ENCODE measurements at places on chromosomes 6 and 20.

DNA sequence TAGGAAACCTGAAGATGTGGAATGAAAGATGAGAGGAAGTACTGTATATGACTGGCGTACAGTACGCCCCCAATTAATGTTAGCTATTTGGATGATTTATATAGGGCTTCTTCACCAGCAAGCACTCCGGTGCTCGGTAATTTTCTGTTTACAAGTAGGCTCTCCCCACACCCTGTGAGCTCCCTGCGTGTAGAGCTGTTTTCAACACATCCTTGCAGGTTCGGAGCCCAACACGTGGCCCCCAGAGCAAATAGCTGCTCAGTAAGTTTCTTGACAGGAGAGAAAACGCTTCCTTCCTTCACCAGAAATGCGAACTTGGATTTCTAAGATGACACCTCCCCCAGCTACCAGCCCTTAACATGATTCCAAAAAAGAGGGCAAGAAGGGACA lies 1.2 kb upstream of the RAB22A start:
- DNase-seq: no peak

GRCh38 chr6:135097172-135097571 lies 42.5 kb upstream of the HBS1L start:
- no peak for DNase-seq

DNA sequence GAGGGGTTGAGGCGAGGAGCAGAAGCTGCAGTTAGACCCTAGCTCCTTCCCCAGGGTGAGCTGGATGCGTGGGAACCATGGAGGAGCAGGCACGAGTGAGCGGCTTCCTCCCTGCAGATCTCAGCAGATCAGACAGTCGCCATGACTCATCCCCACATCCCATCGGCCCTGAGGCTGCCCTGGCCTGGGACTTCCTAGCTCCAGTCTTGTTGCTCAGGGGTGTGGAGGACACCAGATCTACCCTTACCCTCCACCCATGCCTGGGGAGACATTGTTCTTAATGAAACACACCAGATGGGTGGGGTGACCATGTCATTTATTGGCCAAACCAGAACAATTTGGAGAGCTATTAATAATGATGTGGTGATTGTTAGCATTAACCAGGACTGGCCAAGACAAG lies 36.3 kb upstream of the TGM2 start:
- DNase-seq: no peak

DNA sequence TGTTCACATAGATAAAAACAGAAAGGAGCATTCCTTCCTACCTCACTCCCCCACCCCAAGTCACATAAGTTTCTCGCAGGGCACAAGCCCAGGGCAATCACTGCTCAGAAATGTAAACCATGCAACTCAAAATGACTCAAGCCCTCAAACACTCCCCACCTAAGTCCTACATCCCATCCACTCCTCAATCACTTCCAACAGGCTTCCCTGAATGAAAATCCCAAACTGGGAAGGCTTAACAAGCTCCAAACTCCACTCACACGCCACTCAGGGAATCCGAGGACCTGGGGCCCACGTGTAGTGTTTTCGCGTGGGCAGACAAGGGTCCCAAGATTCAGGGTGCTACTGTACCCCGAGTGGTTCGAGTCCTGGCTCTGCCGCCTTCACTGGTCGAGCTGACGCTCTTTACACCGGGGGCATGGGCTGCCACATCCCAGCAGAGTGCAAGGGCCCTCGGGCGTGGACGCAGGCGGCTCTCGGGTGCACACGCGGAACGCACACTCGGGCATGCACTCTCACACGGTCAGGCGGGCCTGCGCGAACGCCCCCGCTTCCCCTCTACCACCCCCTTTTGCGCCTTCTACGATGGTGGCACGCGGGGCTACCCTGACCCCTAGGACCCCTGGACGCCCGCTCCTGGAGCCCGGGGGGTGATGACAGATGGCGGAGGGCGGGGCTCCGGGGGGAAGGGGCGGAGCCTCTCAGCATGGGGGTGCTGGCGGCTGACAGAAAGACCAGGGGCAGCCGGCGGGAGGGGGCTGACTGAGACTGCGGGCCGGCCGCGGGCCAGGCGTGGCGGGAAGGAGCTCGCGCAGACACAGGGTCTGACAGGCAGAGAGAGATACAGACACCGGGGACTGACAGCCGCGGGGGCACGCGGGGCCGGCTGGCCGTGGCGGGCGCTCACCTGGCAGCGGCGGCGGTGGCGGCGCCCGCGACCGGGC lies 657 bp downstream of the ZHX3 start:
- no peak for DNase-seq

DNA sequence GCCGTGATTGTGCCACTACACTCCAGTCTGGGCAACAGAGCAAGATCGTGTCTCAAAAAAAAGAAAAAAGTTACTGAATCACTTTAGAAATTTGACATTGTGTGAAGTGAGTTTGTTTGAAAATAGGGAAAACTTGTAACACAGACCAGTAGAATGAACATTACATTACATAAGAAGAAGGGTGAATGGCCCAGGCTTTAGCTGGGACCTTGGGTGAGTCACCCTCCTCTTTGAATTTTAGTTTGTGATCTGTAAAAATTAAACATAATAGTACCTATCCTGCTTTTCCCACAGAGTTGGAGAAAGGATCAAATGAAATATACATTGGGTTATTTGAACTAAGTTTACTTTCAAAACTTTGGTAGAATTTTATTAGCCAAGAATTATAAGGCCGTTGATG lies 56.3 kb downstream of the KCNS1 start:
- no peak for DNase-seq

DNA sequence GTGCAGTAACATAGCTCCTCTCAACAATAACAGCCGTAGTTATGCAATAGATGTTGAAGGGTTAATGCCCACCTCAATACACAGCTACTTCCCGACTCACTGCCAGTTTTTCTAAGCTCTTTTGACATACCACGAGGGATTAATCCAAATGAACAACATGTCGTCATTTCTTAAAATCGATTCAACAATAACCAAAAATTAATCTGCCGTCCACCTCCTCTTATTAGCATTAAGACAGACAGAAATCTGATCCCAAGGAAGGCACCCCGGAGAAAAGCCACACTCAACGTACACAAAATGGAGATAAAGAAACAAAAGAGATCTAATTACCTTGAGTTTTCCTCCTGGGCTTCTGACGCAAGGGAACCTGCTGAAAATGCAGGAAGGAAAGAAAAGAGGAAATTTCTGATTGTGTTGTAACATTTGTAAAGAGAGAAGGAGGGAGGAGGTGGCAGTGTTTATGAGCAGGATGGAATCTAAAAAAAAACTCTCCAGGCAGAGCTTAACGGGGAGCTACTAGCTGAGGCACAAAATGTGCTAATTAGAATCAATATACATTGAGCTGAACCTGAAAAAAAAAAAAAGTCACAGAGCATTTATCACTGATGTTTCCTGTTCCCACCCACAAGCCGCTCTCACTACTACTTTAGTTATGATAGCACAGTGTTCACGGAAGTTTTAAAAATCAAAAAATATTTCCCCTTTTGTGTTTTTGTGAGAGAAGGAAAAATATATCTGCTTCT lies 109.3 kb downstream of the IPCEF1 start:
- no peak for DNase-seq

GRCh38 chr6:111994791-111995190 lies 59.1 kb upstream of the CCN6 start:
- no peak for DNase-seq

DNA sequence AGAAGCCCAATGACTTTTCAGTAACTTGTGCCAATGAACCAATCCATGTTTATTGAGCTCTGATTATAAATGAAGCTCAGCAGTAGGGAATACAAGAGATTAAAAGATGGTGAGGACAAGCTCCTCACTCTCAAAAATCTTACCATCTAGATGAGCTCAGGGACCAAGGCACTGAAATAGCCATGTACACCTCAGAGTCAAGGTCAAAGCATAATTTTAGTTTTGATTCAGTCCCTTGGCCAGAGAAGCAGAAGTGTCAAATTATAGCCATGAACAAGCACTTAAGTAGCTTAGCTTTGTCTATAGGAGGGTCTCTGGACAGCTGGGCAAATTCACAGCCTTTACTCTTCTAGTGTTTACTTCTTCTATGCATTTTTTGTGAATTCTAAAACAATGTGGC lies 131.0 kb upstream of the DTNBP1 start:
- no peak for DNase-seq

DNA sequence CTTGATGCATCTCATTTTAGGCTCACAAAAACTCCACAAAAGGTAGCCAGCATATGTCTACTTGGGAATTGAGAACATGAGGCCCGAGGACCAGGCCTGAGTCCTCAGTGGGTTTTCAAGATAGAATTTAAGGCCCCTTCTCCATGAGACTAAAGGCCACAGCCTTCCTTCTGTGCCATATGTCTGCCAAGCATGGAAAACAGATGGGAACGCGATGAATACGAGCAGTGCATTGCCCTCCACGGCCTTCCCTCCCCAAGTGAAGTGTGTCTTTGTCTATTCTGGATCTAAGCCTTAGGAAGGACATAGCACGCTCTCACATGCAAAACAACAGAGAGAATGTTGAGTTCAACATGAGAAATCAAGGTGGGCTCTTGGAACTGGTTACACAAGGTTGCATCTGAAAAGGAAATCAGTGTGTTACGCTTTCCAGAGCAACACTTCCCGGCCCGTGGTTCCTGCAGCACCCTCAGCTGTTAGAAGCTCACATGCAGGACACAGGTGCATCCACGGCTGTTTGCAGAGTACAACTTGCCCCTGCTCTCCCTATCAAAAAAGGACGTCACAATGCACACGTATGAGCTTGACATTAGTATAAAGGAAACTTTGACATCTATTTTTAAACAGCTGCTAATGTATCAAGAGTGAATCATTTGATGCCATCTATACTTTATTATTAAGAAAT lies 229.9 kb downstream of the NRN1 start:
- DNase-seq: no peak

GRCh38 chr6:158654960-158655489 lies 5.2 kb downstream of the SYTL3 start:
- DNase-seq: no peak

Measured in brain pericyte (primary cell).